Putamen (tissue), 1 donor: ENCODE measurements at places on chromosomes 5 and 9.

DNA sequence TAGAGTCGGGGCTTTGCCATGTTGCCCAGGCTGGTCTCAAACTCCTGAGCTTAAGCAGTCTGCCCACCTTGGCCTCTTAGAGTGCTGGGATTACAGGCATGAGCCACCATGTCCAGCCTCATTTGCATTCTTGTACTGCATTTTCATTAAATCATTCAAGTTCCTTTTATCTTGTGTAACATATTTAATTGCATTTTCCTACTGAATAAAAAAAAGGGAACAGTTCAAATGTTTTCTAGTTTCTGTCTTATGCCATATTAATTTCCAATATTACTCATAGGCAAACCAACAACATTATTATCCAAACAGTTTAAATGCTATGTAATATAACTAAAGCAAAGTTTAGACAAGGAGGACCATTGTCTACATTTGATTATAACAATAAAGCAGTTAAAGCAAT lies 6.1 kb downstream of the SLC31A1 start:
- DNase-seq: no peak

DNA sequence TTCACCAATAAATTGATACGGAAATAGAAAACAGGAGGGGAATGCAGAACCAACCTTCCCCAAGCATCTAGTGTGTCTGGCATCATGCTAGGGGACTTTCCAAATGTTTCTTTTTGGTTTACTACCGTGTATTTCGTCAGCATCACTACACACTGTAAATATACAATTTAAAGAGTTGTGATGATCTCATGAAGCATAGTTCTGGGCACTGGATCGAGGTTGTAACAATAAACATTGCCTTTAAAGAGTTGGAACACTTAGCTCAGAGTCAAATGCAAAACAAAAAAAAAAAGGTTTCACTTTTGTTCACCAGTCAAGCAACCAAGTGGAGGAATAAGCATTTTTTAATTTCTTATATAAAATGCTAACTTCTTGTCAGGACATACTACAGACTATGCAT lies 2.9 kb upstream of the SCAI start:
- DNase-seq: no peak

- no peak for DNase-seq
These were observed 273.5 kb upstream of the PTGER4 start for GRCh38 chr5:40405996-40406740.

GRCh38 chr5:111999286-111999685 lies 242.3 kb upstream of the NREP start:
- DNase-seq: no peak

- DNase-seq: no peak
These were observed 628.8 kb downstream of the PDE4D start for GRCh38 chr5:59264639-59265245.

DNA sequence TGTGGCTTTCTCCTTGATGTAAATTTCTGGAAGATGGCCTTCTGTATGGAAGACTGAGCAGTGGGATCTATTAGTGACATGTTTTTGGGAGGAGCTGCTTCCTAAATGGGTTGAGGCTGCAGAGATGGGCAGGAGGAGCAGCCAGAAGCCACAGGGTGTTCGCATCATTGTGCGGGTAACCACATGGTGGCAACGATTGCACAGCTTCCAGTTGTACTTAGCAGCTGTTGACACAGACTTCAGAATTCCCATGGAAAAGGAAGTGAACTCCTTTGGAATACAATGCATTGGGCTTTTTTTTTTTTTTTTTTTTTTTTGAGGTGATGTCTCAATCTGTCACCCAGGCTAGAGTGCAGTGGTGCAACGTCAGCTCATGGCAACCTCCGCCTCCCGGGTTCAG lies 297.3 kb downstream of the NR3C1 start:
- DNase-seq: no peak

DNA sequence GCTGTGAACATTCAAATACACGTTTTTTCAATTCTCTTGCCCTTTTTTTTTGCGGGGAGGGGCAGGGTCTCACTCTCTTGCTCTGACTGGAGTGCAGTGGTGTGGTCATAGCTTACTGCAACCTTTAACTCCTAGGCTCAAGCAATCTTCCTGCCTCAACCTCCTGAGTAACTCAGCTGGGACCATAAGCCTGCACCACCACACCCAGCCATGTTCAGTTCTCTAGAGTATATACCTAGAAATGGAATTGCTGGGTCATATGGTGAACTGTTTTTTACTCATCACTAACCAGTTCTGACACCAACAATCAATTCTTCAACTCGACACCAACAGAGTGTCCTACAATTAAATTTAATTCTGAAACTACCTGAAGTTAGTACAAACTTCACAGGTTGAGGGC lies 85.5 kb upstream of the ZNF169 start:
- no peak for DNase-seq

DNA sequence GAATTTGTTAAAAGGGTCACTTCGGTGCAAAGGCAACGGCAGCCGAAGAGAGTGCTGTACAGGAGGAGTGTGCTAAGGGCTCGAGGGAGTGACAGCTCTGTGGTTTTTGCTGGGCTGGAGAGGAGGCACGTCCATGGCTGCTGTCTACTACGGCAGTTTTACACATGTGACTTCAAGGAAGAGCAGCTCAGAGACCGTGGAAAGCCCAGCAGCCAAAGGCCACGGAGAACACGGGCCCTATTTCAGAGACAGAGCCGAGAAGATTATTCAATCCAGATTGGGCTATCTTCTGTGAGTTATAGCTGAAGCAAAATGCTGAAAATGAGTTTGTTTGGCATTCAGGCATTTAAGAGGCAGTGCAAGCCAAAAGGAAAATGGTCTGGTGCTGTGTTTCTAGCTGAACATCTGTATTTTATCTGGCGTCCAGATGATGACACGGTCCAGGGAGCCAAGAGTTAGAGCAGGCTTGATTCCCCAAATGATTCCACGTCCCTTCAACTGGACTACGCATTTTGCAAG lies 96.4 kb downstream of the RFK start:
- DNase-seq: no peak

DNA sequence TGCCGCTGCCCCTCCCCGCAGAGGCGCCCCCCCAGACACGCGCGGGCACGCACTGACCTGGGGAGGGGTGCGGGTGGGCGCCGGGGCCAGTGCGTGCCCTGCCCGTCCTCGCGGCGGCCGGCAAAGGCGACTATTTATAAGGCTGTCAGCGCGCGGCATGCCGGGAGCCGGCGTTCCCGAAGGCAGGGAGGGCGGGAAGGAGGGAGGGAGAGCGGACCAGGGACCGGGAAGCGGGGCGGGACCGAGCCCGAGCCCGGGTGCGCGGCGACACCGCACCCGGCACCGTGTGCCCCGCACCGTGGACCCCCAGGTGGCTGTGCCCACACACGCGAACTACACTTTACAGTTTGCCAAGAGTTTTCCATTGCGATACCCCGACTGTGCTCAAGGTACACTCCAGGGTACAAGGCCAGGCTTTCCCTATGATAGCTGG lies at the start of gene AK1:
Gene AK1, minus strand, starts transcription at position 110 of the 433 bp plus-strand sequence. CDS start 3,058 bp downstream, outside the sequence.
- DNase-seq: peak; percentile 77

DNA sequence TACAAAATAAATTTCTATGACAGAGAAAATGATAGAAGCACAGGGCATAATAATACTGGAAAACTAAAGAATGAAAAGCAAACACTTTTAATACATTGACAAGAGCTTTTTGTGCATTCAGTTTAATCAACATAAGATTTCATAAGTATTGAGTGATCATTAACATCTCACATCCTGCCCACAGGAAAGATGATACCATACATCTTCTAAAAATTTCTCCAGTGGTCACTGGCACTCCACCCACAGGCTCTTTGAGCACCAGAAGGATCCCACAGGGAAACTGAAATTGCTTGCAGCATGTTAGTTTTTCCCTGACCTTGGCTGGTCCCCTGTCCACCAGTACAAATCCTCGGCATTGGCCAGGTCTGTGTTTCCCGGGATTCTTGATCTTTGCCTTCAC lies 186.0 kb downstream of the CEMIP2 start:
- DNase-seq: no peak

DNA sequence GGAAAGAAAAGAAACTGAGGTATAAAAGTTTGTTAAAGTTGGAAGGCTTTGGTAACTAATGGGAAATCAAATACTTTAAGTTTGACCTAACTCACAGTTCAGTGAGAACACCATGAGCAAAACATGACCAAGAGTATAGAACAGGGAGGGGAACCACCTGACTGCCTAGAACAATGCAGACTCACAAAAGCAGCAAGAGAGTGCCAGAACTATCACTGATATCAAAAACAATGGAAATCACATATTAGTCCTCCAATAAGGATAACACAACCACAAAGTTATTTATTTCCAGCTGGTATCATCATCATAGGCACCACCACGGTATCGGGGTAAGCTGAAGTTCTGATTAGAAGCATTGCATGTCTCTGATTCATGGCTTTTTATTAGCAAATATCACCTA lies 77.5 kb downstream of the TRPM6 start:
- DNase-seq: no peak

DNA sequence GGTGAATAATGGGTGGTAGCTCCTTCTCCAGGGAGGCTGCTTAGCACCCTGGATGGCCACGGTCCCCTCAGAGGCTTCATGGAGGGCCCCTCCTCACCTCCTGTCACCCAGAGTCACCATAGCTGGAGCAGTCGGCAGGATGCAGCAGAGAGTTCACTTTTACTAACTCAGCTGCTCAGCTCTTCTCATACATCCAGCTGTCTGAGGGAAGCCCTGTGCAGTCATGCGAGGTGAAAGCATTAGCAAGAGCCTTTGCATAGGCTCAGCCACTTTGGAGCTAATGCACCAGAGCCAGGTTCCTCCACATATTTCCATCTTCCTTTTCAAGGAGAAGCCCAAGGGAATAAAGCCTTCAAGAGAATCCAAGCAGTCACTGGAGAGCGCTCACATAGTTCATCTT lies 499.2 kb downstream of the BNC2 start:
- DNase-seq: no peak

- no peak for DNase-seq
These were observed 192.0 kb downstream of the TLE4 start for GRCh38 chr9:79763671-79764285.

DNA sequence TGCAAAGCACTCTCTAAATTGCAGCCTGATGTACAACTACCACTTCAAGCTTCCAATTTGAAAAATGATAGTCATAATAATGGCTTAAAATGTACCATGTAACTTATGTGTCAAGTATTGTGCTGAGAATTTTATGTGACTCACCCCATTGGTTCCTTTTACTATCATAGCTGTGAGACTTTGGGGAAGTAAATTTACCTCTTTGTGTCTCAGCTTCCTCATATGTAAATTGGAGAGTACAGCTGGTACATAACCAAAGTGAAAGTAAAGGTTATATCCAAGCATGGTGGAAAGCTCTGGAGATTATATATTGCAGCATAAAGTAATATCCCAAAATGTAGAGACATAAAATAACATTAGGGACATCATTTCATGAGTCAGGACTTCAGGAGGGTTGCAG lies 2200.4 kb upstream of the C9orf72 start:
- DNase-seq: no peak

GRCh38 chr9:84385386-84386040 lies 45.0 kb upstream of the SLC28A3 start:
- no peak for DNase-seq

GRCh38 chr5:137615171-137615775 lies 116.1 kb upstream of the SPOCK1 start:
- no peak for DNase-seq

DNA sequence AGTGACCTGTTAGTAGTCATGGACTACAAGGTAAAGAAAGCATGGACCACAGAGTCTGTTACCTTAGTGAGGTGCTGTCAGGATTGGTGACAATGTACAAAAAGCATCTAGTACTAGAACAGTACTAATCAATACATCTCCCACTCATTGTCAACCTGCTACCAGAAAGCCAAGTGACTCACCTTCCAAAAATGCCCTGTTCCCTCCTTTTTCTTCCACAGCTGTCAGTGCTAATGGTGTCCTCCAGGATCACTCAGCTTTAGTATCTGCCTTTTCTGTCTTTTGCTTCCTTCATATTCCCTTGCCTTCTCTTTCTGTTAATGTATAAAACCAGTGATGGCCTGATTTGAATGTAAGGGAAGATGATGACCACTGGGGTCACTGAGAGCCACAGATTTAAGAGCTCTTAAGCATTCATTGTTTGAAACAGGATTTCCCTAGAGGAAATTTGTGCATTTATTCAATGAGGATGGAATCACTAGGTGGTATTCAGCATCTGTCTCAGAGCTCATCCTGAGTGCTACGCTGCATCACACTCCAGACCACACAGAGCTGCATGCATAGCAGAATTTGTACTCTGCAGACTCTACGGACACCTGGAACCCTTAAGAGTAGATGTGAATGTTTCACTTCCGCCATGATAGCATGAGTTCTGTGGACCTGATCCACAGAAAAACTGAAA lies 71.0 kb downstream of the SV2C start:
- DNase-seq: peak; percentile 58

GRCh38 chr9:76688471-76689238 lies 75.6 kb upstream of the PCA3 start:
- DNase-seq: no peak

- peak; percentile 53 for DNase-seq
These were observed 35.8 kb upstream of the NFIB start for GRCh38 chr9:14349447-14350348.

GRCh38 chr9:136028760-136029470 lies 66.2 kb downstream of the NACC2 start:
- DNase-seq: no peak

- DNase-seq: no peak
These were observed 153.6 kb downstream of the TMC1 start for GRCh38 chr9:72674961-72675360.

DNA sequence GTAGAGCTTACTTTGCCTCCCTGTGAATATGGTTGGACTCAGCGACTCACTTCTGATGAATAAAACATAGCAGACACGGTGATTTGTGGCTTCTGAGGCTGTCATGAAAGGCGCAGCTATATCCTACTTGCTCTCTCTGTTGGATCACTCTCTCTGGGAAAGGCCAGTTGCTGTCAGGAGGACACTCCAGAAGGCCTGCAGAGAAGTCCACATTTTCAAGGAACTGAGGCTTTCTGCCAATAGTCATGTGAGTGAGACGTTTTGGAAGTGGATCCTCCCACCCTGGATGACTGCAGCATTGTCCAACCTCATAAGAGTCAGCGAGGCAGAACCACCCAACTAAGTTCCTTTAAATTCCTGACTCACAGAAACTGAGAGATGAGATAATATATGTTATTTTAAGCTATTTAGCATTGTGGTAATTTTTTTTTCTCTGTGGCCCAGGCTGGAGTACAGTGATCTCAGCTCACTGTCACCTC lies 156.0 kb upstream of the MAST4 start:
- no peak for DNase-seq

- DNase-seq: peak; percentile 97
These were observed 143.9 kb upstream of the STC2 start for GRCh38 chr5:173472164-173472563.

DNA sequence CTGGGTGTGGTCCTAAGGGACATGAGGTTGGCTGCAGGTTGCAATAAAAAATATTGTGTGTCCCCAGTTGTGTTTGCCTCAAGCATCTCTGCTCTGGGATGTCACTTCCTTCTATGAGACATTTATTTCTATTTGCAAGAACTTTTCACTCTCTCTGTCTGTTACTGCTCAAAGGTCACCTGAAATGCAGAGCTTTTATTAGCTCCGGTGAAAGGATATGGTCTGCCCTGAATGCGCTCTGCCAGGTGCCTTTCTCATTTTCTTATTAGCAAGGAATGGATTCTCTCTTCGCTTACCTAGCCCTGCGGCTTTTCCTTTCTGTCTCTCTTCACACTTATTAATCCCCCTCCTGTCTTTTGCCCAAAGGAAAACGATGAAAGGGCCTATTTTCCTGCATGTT lies 526.1 kb downstream of the TMEM38B start:
- no peak for DNase-seq
